ENCODE measurements at places on chromosomes 4 and X.

- peak; percentile 72 for DNase-seq
Observed at GRCh38 chr4:39044956-39045826, 13.0 kb upstream of the TMEM156 start.

DNA sequence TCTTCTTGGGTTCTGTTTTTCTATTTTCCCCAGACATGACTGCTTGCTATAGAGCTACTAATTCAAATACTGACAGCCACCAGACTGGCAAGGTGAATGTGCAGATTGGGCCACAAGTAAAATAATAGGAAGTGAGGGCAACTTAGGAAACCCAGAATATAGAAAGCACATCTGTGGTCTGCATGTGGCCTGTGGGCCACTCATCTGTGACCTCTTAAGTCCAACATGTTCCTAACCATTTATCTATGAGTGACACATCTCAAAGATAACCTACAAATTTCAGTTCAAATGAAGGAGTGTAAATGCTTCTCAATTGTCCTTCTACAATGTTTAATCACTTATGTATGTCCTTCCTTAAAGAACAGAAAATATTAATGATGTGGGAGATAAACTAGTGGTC is 128.9 kb downstream of the REELD1 start:
- no peak for DNase-seq

- no peak for DNase-seq
Observed at GRCh38 chr4:9704551-9705332, 76.7 kb upstream of the DRD5 start.

- DNase-seq: no peak
Observed at GRCh38 chrX:40076750-40077575, 20.8 kb downstream of the BCOR start.

- DNase-seq: no peak
Observed at GRCh38 chr4:184728858-184729257, 5.0 kb downstream of the CENPU start.

GRCh38 chrX:9482837-9483236 is 18.0 kb downstream of the TBL1X start:
- no peak for DNase-seq

DNA sequence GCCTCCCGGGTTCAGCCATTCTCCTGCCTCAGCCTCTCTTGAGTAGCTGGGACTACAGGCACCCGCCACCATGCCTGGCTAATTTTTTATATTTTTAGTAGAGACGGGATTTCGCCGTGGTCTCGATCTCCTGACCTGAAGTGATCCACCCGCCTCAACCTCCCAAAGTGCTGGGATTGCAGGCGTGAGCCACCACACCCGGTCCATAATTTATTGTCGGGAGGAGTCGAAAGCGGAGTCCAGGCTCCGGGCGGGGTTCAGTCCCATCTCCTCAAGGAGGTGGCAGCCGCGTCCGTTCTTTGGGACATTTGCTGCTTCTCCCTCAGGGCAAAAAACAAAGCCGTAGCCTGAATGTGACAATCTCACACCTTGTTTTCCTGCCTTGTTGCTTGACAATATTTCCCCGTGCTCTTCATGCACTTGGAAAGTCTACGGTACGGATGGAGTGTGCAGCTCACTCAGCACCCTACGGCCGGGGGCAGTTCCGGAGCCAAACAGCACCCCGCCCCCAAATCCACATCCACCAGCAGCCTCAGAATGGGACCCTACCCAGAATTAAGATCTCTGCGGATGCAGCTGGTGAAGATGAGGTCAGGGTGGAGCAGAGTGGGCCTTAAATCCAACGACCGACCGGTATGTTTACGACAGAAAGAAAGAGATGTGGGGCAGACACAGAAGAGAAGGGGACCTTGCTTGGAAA is 9.6 kb downstream of the GTPBP6 start:
- peak; percentile 59 for DNase-seq

GRCh38 chr4:55183926-55184599 is 58.7 kb upstream of the KDR start:
- no peak for DNase-seq

DNA sequence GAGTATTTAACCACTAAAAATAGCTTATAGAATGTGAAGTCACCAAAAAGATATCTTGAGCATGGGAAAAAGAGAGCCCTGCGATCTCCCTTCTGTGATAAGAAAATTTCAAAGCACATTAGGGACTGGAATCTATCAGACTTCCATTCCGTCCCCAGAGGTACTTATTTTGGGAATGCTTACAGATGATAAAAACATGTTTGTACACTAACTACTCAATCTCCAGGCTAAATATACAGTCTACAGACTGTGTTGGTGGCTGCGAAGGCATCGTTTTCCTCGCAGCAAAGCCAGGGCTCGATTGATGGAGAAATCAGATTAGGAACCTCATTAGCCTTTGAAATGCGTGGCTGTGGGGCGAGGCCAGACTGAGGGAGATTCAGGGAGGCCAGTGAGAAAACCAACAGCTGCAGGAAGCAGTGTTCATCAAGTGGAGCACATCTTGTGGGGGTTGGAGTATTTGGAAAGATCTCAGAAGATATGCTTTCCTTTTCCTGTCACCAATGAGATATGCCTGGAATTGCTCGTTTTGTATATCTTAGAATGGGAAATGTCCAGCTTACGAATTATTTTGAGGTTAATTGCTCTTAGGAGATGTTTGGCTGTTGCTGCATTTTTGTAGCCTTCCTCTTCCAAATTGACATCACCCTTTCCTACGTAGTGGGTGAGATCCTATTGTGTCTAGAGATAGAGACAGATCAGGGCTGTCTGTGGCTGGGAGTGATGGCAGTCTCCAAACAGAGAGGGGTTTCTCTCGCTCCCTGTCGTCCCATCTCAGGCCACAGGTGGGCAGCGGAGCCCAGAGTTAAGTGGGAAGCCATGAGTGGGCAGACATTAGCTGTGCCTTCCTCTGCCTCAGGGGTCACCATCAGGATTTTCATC is 224.9 kb upstream of the FAT1 start:
- no peak for DNase-seq

GRCh38 chrX:143669395-143669794 is 33.5 kb upstream of the SLITRK4 start:
- no peak for DNase-seq

DNA sequence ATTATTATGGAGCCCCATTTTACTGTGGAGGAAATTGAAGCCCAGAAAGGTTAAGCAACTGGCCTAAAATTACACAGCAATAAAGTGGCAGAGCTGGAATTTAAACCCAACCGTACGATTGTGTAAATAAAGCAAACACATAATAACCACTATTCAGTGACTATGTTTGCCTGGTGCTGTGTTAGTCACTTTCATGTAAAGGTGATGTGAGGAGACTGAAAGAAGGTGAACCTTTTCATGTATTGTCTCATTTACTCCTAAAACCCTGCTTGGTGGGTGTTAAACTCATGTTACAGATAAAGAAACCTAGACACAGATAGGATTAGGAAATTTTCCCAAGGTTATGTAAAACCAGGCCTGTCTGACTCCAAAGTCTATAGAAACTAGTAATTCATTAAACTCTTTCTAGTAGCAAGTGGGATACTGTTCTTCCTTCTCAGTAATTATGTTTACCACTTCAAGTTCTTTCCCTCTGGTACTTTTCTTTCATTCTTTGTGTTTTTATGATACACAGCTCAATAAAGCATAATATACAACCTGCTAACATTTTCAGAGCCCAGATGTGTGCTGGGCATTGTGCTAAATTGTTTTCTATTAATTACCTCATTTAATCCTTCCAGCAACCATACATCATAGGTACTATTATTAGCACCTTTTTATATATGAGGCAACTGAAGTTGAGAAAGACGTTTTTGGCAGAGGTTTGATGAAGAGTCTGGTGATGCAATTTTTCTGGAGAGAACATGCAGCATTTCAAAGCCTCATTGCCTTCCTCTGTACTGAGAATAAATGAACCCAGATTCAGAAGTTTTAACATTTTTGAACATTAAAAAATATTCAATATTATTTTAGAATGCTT is 202.7 kb downstream of the SPRY1 start:
- DNase-seq: no peak

DNA sequence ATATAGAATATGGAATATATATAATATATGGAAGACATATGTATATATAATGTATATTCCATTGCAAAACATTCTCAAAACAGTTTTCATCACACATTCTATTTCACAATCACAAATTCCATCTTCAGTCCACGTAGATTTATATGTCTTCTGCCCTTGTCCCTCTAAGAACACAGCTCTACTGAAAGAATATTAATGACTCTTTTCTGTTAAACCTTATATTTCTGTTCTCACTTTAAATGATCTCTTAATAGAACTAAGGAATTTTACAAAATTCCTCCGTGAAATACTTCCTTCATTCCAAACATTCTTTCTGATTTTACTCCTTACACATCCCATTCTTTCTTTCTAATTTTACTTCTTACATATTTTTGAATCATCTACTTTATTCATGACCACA is 1043.1 kb upstream of the PABPC4L start:
- no peak for DNase-seq

DNA sequence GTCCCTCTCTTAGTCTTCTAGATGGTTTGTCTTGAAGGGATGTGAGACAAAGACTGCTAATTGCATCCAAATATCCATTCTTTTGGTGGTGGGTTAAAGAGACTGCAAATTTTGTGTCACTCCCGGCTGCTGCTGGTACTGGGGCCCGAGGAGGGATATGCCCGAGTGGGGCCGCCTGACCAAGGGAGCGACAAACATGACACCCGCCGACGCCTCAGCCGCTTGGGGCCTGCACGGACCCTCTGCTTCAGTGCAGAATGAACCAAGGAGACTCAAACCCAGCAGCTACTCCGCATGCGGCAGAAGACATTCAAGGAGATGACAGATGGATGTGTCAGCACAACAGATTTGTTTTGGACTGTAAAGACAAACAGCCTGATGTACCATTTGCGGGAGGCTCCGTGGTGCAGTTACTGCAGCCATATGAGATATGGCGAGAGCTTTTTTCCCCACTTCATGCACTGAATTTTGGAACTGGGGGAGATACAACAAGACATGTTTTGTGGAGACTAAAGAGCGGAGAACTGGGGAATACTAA is 13.6 kb upstream of the ARX start:
- DNase-seq: no peak

DNA sequence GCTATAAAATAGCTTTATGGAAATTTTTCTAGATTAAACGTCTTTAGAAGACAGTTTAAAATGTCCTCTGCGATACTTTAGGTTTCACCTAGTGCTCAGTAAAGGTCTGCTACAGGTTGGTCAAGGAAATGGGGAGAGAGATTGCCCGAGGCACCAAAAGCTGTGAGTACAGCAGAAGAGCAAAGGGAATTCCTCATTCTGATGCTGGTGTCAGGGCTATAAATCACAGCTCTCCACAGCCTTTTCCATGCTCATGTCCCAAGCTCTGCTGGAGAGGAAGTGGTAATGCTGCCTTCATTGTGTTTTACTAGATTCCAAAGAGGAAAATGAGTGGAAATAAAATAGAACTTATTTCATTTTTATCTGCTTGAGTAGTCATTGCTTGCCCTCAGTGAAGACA is 2060.4 kb downstream of the ARAP2 start:
- no peak for DNase-seq

DNA sequence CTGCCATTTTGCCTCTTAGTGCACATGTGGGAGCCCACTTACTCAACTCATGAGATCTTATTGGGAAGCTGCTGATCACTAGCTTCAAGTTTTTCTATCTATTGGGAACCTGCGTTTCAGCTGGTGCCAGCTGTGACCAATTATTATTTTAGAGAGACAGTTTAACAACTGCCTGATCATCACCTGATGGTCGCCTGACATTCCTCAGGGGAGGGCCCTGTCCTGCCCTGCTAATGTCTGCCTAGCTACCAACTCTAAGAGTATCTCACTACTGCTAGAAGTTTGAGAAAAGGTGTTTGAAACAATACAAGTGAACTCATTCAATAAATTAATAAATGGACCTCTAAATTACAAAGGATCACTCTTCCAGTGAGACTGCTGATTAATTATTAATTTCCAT is 95.5 kb downstream of the PCDH7 start:
- no peak for DNase-seq

GRCh38 chr4:183876268-183876934 is 28.7 kb upstream of the STOX2 start:
- peak; percentile 80 for DNase-seq

GRCh38 chrX:2583194-2584162 is 82.7 kb upstream of the DHRSX start:
- DNase-seq: no peak

DNA sequence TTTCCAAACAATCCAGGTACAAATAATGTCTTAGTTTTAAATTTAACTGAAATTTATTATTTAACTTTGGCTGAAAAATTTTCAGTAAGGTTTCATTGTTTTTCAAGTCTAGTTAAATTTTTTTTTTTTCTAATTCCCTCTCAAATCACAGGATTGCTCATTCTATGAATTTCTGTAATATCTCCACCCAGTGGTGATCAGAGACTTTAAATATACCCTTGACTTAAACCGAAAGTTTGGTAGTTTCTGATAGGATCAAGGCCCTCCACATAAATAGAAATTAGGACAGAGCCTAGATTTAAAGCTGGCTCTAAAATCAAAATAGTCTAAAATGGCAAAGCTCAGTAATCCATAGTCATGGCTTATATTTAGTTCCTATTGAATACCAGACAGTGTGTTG is 175.4 kb downstream of the TBCK start:
- DNase-seq: no peak

GRCh38 chrX:136146614-136147314 is 569 bp upstream of the FHL1 start:
- DNase-seq: no peak

- DNase-seq: no peak
Observed at GRCh38 chr4:87819281-87819919, 13.4 kb upstream of the MEPE start.

- DNase-seq: no peak
Observed at GRCh38 chr4:106048250-106048971, 153.1 kb downstream of the NPNT start.

GRCh38 chrX:129747533-129747932 is 8.8 kb downstream of the XPNPEP2 start:
- peak; percentile 40 for DNase-seq

DNA sequence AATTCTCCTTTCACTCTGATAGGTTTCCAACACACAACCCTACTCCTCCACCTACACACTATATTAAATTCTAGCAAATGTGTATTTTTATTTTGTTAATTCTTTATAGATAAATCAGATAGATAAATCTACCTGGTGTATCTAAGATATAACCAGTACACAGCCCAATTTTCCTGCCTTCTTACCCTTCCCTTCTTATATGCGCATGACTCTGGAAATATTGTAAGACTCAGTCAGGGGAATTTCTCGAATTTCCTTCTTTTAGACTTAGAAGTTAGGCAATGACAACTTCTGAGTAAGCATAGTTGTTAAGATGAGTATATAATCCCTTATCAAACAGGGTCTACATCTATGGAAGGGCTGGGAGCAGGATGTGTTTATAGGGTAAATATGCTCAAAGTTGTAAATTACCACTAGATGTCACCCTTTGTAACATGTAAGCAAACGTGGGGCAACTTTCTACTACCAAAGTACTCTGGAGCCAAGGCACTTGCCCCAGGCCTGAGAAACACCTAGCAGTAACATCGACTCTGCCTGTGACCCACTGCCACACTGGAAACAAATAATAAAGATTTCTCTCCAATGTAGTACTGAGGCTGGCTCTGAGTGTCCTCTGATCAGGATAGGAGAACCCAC is 444.7 kb downstream of the IQCM start:
- no peak for DNase-seq

GRCh38 chr4:21778702-21779101 is 169.9 kb downstream of the KCNIP4 start:
- no peak for DNase-seq

All from sigmoid colon (tissue), 7 donors.